ENCODE measurements at places on chromosomes 6 and 20. TPM values are rescaled to one million over a fixed set of nuclear protein-coding genes. Genes with fewer than 3 reads are reported as not detected.

TTBK1 gene
- not detected for total RNA-seq

GRCh38 chr20:3168079-3168828, 5.1 kb downstream of the LZTS3 start:
- H3K27me3 ChIP-seq, result peaks cover 7% of the 10 kb centered on the region
- H3K36me3 ChIP-seq, result no peaks in the 10 kb centered on the region

STK4 gene
- 358 TPM for total RNA-seq

GRCh38 chr6:99522531-99522930, 7.3 kb upstream of the USP45 start:
- H3K27me3 ChIP-seq, result no peaks in the 10 kb centered on the region
- no peak overlapping the region for H3K4me3 ChIP-seq
- H3K4me1 ChIP-seq, result peaks cover 20% of the 10 kb centered on the region
- no peak overlapping the region for H3K27ac ChIP-seq
- no peak for DNase-seq
- no peaks in the 10 kb centered on the region for H3K36me3 ChIP-seq

- H3K27ac ChIP-seq, result no peak overlapping the region
- DNase-seq, result no peak
- no peaks in the 10 kb centered on the region for H3K4me1 ChIP-seq
- H3K36me3 ChIP-seq, result no peaks in the 10 kb centered on the region
- H3K27me3 ChIP-seq, result no peaks in the 10 kb centered on the region
- H3K4me3 ChIP-seq, result no peak overlapping the region
Observed at GRCh38 chr6:14231501-14232280, 114.1 kb downstream of the CD83 start.

GRCh38 chr6:11328613-11329247, 96.3 kb upstream of the NEDD9 start:
- H3K27ac ChIP-seq, result no peak overlapping the region
- no peak overlapping the region for H3K4me3 ChIP-seq
- no peak for DNase-seq
- H3K4me1 ChIP-seq, result peaks cover 28% of the 10 kb centered on the region
- H3K36me3 ChIP-seq, result peaks cover 5% of the 10 kb centered on the region
- H3K27me3 ChIP-seq, result no peaks in the 10 kb centered on the region

DNA sequence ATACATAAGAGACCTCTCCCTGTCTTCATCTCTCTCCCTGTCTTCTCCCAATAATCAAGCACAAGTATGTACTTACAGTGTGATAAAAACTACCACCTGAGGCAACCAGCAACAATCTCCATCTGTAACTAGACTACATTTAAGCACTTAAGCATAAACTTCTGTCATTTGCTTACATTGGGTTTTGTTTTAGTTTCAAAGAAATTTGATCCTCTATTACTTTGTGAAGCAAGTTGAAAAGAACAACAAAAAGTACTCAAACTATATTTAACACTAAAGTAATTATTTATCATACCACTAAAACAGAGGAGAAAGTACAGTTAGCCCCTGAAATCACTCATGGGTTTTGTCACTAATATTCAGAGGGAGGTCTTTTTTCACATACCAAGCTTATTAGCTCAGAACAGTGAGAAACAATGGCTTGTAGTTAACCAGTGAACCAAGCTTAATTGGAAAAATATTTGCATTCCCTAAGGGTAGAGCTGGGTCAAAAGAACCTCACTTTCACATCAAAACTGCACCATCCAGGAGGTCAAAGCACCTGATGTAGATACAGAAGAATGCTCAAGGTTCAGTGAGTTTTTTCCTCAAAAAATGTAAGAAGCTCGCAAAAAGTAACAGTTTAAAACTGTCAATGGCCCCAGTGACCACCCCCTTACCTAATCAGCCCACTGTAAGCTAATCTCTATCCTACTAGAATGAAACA, 34.1 kb downstream of the DCDC2 start:
- no peaks in the 10 kb centered on the region for H3K36me3 ChIP-seq
- H3K4me3 ChIP-seq, result no peak overlapping the region
- H3K27ac ChIP-seq, result no peak overlapping the region
- H3K27me3 ChIP-seq, result no peaks in the 10 kb centered on the region
- no peak for DNase-seq
- H3K4me1 ChIP-seq, result no peaks in the 10 kb centered on the region

- no peaks in the 10 kb centered on the region for H3K4me1 ChIP-seq
- no peak for DNase-seq
- H3K4me3 ChIP-seq, result no peak overlapping the region
- H3K27me3 ChIP-seq, result no peaks in the 10 kb centered on the region
- H3K27ac ChIP-seq, result no peak overlapping the region
- H3K36me3 ChIP-seq, result no peaks in the 10 kb centered on the region
Observed at GRCh38 chr6:113879186-113880096, 22.3 kb downstream of the MARCKS start.

DNA sequence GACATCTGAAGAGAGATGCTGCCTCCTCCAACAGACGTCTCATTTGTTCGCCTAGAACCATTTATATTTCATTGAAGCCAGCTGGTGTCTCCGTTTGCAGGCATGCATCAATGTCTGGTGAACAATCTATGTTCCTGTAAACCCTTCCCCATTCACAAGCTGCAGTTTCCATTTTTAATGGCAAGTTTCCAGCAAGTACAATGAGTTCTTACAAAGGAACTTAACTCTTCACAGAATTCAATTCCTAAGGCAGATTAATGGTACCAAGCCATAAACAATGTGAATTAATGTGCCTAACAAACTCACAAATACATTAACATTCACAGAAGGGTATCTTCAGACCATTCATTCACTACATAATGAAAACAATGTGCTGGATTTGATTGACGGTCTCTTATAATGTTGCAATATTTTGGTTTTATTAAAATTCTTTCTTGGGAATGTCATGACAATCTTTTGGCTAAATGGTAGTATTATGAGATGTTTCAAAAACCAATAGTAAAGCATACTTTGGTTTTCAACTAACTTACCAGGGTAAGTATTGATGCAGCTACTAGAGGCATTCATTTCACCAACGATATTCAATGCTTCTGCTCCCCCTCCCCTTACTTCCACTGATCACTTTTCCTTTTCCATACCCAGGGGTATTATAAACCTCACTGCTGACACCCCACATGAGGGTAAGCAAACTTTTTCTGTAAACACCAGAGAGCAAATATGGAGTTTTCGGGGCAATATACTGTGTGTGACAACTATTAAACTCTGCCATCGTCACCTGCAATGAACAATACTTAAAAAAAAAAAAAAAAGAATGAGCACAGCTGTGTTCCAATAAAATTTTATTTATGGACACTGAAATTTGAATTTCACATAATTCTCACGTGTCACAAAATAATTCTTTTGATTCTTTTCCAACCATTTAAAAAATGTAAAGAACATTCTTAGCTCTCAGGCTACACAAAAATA, 4.2 kb downstream of the AKIRIN2 start:
- no peaks in the 10 kb centered on the region for H3K27me3 ChIP-seq
- no peak for DNase-seq
- peak overlapping the region; percentile 93 for H3K27ac ChIP-seq
- peak overlapping the region; percentile 17 for H3K4me3 ChIP-seq

Measured in CD4-positive, alpha-beta memory T cell (primary cell).